ENCODE measurements at places on chromosomes 7 and 10. TPM values are rescaled to one million over a fixed set of nuclear protein-coding genes. Genes with fewer than 3 reads are reported as not detected.
A peak's percentile ranks its signal among the peaks of the same experiment; 100 is the strongest.

The NODAL gene
- total RNA-seq, result not detected

The PDZD7 gene
- not detected for total RNA-seq

GRCh38 chr10:43396061-43396927 is 12.7 kb downstream of the HNRNPF start:
- peak; percentile 61 for DNase-seq

- no peak for DNase-seq
Measured at GRCh38 chr10:122707535-122707934, 7.9 kb upstream of the C10orf120 start.

DNA sequence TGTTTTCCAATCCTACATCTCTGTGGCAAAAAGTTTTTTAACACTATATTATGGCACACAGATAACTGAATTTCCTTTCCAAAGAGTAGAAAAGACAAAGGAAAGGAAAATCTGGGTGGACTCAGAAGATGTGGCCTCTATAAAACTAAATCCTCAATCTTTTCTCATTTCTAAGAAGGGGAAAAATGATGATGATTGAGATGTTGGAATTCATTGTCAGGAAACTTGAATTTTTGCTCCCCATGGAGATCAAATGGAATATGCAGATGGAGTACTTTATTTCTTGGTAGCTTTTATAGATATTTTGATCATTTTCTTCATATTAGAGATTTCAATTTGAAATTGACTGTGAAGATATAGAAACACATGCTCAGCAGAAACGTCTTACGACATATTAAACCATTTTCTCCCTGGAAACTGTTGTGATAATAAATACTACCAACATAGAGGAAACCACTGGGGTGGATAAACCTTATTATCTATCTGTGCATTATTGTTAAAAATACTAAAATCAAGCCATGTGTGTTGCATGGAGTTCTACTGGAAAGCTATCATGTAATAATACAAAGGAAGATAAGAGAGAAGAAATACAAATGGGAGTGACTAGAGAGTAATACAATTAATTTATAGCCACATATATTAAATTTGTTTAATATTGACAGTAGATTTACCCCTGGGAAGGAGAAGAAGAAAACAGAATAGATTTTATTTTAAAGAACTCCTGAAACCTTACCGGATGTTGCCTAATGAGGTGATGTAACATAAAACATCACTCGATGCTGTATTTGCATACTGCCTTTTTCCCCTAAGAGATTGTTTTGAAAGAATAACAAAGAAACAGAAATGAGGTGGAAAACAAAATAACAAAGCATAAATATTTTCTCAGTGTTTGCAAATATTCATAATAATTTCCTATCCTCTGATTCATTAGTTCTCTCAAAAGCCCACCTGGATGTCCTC is 931.2 kb upstream of the C7orf33 start:
- DNase-seq, result no peak

GRCh38 chr10:133372507-133372906 is 647 bp downstream of the ECHS1 start:
- DNase-seq, result no peak

- no peak for DNase-seq
Measured at GRCh38 chr7:55570939-55571338, 1.4 kb downstream of the VOPP1 start.
